ENCODE measurements at places on chromosomes 6 and 20.

GRCh38 chr6:147759093-147759492, 250.6 kb downstream of the SAMD5 start:
- DNase-seq: peak; percentile 15

DNA sequence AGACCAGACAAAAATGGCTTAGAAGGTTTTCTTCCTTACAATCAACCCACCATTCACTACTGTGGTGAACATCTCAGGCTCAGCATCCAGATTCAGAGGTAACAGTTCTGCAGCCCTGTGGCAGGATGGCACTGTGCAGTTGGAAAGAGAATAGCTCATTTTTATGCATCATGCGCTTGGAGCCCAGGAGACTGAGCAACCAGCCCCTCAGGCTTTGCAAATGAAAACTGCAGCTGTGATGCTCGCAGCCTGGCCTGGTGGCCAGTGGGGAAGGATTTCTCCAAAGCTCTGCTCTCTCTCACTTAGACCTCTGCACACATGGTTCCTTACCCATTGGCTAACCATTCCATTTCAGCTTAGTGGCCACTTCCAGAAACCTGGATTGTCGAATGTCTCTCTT, 45.8 kb downstream of the GABRR2 start:
- no peak for DNase-seq

GRCh38 chr6:137233911-137234863, 15.0 kb upstream of the IFNGR1 start:
- DNase-seq: peak; percentile 93

DNA sequence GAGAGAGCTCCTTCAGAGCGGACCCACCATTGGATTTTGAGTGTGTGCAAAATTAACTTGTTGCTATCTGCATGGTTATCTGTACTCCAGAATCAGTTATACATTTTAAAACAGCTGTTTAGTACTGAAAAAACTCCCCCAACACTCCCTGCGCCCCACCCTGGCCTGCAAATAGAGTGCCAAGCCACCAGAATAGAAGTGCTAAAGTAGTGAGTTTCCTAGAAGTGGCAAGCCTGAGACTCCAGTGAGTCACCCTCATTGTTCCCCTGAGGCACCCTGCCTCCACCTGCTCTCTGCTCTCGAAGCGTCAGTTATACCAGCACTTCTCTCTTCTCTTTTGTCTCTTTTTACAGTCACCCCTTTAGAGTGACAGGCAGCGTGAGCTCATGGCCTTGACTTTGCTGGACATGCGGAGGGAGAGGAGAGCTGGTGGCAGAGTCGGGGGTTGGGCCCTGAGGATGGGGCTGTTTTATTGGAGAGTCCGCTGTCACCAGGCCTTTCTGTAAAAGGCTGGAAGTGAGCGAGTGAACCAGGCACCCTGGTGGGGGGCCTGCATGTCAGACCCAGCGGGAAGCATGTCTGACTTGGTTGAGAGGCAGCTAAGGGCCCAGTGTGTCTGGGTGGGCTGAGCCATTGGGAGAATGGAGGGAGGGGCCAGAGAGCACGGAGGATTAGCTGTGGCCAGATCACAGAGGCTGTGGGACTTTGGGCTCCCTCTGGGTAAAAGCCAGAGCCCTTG, 10.4 kb downstream of the IGF2R start:
- no peak for DNase-seq

GRCh38 chr6:27263886-27264285, 16.4 kb downstream of the PRSS16 start:
- DNase-seq: no peak

GRCh38 chr20:46346770-46347169, 38.5 kb upstream of the CDH22 start:
- DNase-seq: no peak

DNA sequence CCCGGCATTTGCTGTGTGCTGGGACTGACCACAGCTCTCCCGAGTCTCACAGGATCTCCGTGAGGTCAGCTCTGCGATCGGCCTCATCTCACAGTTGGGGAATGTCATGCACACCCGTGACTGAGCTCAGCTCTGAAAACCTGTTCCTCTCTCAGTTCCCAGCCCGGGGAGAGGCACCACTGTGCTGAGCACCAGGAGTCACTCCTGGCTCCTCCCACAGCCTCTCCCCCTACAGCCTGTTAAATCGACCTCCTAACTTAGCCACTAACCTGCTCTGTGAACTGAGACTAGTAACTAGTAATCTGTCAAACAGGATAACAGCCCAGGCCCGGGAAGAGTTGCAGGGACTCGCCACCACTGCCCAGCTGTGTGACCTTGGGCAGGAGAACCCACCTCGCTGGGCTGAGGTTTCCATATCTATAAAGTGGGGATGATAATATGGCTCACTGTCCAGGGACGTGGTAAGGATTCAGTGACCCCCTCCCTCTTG, 20.1 kb upstream of the NOL4L start:
- no peak for DNase-seq

DNA sequence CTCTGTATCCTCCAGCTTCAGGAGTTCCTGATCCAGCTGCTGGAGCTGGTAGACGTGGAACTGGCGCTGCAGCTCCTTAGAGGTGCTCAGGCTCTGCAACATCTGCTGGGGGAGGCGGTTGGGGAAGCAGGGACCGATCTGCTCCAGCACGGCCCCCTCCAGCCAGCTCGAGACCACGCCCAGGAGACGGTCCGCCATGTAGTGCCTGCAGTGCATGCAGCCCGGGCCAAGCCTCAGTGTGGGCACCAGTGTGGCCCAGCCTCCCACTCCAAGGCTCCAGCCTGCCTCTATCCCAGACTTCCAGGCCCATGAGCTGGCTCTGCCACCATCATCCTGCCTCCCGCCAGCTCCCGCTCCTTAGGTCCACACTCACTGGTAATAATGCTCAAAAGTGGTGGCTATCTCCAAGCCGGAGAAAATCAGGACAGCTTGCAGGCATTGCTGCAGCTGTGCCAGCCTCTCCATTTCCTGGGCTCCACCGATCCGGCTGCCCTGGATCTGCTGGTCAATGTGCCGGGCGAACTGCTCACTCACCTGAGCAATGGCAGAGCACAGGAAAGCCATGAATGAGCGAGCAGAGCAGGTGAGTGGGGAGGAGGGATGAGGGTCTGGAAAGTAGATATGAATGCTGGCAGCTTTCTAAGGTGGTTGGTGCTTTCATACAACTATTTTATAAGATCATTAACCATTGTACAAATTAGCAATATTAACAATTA, 13.0 kb downstream of the CUL7 start:
- no peak for DNase-seq

DNA sequence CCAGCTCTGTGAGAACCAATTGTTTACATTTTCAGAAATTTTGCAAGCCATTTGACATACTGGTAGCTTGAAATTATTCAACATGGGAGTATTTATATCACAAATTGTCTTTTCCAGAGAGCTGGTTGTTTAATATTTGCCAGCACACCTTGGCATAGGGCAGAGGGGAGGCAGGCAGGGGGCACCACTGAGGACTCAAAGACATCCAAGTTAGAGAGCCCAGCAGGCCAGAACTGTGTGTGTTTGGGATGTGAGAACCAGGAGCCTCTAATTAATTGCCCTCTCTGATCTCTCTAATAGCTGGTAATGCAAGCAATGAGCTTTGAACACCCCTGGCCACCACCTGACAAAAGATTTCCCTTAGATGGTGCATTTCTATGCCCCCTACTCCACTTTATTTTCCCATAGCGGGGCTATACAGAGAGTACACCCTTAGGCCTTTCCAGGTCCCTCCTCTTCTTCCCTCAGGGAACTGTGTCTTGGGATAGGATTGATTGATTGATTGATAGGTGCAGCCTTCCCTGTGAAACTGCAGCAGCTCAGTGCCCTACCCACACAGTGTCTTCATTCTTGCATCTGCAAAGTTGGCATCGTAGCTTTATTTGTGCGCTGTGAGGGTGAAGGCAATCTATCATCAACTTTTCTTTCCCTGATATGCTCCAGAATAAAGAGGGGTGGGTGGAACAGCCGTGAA, 29.2 kb downstream of the MOCS1 start:
- no peak for DNase-seq

DNA sequence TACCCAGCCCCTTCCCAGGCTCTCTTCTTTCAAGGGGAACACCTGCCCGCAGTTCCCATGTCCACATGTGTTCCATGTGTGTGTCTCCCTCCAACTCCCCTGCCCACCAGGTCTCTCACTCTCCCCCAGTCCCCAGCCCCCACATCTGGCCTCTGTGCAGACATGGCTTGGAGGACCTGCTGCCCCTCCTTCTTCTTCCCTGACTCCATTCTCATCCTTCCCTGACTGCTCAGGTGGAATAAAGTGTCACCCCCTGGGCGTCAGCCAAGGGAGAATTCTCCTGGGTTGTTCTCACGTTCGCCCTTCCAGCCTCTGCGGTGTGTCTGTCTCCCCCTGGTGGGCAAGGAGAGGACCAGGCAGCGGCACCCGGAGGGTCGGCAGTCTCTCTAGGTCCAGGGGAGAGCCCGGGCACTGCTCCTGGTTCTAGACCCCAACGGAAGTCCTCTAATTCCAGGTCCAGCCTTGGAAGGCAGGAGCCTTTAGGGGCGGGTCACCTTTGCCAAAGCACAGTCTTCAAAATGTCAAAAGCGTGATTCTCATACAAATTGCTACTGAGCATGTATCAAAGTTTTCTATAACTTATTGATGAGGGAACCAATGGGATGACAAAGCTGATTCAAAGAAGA, 50.5 kb downstream of the EBF4 start:
- DNase-seq: no peak

DNA sequence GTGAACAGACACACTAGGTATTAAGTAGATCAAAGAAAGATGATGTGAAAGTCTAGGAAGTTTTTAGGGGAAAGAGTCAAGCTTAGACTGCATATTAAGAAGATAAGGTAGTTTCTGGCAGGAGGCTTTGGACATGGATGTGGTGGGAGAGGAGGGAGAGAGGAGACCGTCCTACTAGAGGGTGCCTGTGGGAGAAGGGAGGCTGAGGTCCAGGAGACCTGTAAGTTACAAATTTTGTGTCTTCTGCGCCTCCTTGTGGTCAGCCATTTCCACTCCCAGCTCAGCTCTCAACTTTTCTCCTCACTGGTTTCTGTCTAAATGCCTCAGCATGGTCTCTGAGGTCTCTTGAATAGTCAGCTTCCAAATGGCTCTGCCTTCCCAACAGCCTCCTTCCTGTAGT, 193.5 kb downstream of the UNC5CL start:
- no peak for DNase-seq

- no peak for DNase-seq
These were observed 999 bp upstream of the PIM1 start for GRCh38 chr6:37168811-37169495.

DNA sequence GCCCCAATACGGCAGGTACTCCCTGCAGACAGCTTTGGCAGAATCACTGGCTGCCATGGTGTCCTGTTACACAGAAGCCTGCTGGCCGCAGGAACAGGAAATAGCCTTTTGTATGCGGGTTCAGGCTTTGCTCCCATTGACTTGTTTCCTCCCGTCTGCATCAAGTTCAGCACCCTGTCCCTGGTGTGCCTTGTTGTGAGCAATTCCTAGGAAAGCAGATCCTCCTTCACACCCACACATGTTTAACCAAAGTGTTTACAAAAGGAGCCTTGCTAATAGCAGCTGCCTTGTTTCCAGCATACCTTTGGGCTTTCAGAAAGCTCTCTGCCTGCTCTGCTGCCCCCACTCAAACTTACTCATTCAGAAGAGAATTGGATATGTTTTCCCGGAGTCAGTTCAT, 127.2 kb upstream of the SUPT3H start:
- peak; percentile 47 for DNase-seq

DNA sequence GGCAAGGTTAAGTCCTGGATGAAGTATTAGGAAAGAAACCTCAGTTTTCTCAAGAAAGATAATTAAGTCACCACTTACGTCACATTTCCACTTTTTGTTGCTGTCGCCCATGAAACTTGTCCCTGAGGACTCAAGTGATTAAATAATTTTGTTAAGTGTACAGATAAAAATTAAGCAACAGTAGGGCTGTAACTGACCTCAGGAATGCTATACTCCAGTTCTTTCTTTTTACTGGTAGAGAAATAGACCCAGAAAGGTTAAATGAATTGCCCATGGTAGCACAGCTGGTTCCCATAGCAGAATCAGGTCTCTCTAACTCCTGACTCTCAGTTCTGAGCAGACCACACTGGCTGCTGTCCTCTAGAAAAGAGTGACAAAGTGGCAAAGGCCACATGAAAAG, 54.5 kb downstream of the CLIC5 start:
- no peak for DNase-seq

GRCh38 chr6:111537528-111537920, 54.5 kb upstream of the REV3L start:
- DNase-seq: no peak

DNA sequence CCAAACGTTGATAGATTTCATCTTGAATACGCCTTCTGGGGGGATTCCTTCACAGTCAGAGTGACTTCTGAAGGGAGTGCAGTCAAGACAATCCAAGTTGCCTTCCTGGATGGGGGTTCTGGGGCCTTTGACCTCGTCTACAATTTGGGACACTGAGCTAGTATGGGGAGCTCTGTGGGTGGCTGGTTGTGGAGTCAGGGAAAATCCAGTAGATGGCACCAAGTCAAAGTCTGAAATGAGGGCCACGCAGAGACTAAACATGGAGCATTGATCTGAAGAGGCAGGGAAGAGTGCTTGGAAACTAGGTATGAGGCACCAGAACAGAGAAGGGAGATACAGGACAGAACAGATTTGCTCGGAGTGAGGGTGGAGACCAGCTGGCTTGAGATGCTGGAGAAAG, 43.6 kb upstream of the CCN6 start:
- DNase-seq: no peak

DNA sequence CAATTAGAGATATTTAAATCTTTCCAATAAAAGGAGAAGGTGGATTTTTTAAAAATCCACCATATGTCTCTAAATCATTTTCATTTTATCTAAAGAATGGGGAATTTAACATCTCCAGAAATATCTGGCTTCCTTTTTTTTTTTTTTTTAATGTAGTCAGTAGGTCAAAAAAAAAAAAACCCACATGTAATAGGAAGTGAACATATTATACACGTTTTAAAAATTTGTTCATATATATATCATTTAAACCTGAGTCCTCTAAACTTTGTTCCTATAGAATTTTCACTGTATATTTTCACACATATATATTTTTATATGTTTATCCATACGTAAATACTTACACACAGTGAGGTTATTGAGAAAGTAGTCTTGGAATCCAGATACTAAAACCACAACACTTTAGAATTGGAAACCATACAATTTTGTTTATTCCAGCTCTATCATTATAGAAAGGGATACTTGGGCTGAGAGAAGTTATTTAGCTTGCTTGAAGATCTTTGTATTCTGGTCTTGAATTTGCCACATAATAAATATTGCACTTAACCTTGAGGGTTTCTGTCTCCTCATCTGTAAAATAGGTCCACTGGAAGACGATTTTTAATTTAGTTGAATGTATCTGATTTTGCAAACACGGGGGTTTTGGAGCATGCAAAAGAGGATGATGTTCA, 62.1 kb upstream of the ZNF217 start:
- DNase-seq: no peak

DNA sequence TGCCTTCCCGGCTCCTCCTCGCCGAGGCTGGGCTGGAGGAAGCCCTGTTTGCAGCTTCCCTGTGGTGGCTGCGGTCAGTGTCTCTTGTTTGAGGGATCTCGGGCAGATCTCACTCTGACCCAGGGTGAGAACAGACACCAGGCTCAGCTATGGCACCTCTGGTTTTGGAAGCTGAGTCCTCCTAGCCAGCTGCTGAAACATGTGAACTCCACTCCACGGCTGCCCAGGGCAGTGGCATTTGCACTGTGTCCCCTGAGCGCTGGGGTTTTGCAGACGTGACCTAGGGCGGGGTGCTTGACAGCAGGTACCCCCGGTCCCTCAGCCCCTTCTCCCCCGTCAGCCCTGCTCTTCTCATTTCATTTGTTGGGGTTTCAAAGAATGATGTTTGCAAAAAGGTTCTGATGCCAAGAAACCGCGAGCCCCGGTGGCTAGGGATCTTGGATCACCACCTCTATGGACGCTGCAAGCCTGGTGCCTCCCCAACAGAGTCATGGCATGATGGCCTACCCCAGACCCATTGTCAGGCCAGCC, 55.0 kb upstream of the DACT2 start:
- DNase-seq: no peak

- DNase-seq: no peak
These were observed 49.3 kb downstream of the ELOVL4 start for GRCh38 chr6:79898076-79898475.

Data from BJ (cell line).